ENCODE measurements at places on chromosomes 12 and 14.
A peak's percentile ranks its signal among the peaks of the same experiment; 100 is the strongest.

DNA sequence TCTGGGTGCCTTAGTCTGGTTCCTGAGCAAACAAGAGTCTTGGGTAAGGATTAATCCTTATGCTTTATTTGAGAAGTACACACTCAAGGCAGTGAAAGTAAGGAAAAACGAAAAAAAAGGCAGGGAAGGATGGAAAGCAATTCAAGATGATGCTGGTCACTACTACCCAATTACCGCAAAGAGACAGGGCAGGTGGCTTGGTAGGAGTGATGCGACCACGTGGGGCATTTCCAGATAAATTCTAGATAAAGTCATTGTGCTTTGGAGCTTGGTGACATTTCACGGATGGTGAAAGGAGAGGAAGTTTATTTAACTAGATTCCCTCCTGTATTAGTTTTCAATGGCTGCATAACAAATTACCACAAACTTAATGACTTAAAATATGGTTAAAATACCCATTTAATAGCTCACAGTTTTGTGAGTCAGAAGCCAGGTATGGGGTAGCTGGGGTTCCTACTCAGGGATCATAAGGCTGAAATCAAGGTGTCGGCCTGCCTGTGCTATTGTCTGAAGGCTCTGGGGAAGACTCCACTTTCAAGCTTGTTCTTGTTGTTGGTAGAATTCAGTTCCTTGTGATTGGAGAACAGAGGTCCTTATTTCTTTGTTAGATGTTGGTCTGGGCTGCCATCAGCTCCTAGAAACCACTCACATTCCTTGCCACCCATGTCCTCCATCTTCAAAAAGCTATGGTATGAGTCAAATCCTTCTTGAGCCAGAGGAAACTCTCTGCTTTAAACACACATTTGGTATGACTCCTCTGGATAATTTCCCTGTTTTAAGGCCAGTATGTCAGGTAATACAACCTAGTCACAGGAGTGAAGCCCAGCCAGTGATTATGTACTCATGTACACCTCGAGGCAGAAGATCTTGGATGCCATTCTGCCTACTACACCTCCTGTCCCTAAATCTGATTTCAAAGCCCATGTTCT, 5.6 kb upstream of the HMGA2 start:
- no peak for DNase-seq

- DNase-seq, result peak; percentile 89
These were observed 11.0 kb upstream of the FBXL14 start for GRCh38 chr12:1605129-1606020.

- DNase-seq, result no peak
These were observed 44.7 kb downstream of the TCHP start for GRCh38 chr12:109944561-109945359.

DNA sequence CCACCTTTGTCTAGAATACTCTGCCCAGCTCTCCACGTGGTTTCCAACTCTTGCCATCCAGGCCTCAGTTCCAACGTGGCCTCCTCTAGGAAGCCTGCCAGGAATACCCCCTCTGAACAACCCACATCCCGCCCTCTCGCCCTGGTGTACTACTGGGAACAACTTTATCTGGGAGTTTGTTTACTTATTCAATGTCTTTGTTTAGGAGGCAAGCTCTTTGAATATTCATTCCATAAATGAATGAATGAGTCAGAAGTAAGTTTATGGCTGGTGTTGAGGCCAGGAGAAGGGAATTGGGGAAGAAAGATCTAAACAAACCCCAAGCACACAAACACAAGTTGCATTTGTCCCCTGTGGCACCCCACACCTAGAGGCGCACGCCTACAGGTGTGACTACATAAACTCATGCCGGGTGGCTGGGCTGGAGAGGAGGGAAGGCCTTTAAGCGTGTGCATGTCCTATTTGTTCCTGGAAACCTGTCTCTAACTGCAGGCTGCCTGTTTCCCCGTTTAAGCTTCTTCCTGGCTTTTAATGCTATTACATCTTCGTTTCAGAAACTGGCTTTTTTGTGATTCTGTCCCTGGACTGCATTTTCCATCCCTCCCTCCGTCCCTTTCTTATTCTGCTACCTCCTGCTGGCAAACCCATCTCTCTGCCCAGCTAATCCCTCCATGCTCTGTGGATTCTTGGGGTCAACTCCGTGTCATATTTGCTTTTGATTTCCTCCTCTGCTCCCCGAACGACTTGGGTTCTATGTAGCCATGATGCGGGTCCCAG, 57.9 kb downstream of the FZD10 start:
- no peak for DNase-seq

DNA sequence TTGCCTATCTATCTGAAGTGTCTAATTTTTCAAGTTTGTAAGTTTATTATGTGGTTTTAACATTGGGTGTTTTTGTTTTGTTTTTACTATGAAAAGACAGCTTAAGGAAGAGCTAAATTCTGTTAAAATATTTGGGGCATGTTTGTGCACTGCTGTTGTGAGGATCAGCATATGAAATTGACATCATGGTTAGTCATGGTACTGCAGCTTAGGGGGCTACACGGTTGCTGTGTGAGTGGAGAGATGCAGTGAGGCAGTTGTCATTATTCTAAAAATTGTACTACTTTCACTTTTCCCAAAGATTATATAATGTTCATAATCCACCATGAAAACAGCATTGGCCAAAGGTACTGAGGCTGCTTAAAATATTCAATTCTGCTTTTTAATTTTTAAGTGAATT, 49.0 kb downstream of the ZC3H14 start:
- no peak for DNase-seq

- no peak for DNase-seq
These were observed 46.6 kb upstream of the LTBP2 start for GRCh38 chr14:74658535-74659131.

GRCh38 chr12:49902399-49903350, 1.0 kb downstream of the FAIM2 start:
- no peak for DNase-seq

DNA sequence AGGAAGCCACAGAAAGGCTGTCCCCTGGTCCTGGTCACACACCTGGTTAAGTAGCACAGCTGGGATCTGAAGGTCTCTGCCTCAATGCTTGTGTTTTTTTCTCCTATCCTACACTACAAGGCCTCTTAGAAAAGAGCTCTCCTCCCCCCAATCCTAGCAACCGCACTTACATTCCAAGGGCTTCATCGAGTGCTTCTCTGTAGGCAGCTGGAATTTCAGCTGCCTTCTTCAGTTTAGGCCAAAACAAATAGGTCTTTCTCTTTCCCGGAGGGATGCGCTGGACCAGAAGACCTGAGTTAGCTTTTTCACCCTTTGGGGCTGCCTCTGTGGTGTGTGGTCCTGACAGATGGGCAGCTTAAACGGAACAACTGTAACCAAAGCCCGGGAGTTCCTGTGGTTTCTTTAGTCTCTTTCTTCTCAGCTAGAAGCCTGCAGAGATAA, 109.7 kb downstream of the GPATCH2L start:
- DNase-seq, result no peak

GRCh38 chr12:5827591-5827990, 117.5 kb downstream of the ANO2 start:
- DNase-seq, result no peak

- no peak for DNase-seq
These were observed 6.5 kb upstream of the CDK2AP1 start for GRCh38 chr12:123278101-123278627.

DNA sequence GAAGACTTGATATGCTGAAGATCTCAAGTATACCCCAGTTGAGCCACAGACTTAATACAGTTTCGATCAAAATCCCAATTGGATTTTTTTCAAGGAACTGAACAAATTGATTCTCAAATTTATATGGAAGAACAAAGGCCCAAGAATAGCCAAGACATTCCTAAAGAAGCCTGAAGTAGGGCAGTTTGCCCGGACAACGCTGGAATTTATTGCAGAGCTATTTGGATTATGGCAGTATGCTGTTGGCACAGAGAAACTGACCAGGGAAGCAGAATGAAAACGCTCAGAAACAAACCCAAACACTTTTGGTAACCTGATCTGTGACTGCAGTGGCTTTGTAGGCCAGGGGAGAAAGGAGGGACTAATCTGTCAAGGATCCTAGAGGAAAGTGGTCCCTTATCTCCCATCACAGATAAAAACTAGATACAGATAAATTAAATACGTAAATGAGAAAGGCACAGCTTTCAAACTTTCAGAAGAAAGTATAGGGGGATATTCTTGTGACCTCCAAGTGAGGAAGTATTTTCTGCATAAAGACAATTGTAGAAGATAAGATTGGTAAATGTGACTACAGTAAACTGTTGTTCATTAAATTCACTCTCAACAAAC, 35.9 kb upstream of the GSC start:
- no peak for DNase-seq

- DNase-seq, result no peak
These were observed 36.0 kb downstream of the SLC8A3 start for GRCh38 chr14:70152704-70153103.

DNA sequence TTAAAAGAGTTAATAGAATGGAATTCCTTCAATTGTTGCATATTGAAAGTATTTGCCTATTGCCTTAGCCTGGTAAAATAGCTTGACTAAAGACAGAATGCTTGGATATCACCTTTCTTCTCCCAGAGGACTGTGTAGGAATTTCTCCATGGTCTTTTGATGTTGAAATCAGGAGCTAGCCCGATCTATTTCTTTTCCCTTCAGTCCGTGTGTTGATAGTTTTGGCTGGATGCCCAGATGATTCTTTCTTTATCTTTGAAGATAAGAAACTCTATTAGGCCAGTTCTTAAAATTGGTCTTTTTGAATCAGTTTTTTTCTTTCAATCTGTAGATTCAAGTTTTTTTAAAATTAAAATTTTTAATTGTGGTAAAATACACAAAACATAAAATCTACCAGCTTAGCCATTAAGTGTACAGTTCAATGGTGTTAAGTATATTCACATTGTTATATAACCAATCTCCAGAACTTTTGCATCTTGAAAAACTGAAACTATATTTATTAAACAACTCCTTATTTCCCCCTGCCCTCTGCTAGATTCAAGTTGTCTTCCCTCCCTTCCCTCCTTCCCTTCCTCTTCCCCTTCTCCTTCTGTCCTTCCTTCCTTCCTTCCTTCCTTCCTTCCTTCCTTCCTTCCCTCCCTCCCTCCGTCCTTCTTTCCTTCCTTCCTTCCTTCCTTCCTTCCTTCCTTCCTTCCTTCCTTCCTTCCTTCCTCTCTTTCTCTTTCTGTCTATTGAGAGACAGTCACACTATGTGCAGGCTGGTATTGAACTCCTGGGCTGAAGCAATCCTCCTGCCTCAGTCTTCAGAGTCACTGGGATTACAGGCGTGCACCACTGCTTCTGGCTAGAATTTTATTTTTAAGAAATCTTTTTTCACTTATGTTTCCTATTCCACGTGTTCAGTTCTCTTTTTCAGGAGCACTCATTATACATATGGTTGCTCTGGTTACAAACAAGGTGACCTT, 10.1 kb downstream of the LACRT start:
- no peak for DNase-seq

- DNase-seq, result no peak
These were observed 719.1 kb downstream of the C12orf50 start for GRCh38 chr12:87310126-87310525.

DNA sequence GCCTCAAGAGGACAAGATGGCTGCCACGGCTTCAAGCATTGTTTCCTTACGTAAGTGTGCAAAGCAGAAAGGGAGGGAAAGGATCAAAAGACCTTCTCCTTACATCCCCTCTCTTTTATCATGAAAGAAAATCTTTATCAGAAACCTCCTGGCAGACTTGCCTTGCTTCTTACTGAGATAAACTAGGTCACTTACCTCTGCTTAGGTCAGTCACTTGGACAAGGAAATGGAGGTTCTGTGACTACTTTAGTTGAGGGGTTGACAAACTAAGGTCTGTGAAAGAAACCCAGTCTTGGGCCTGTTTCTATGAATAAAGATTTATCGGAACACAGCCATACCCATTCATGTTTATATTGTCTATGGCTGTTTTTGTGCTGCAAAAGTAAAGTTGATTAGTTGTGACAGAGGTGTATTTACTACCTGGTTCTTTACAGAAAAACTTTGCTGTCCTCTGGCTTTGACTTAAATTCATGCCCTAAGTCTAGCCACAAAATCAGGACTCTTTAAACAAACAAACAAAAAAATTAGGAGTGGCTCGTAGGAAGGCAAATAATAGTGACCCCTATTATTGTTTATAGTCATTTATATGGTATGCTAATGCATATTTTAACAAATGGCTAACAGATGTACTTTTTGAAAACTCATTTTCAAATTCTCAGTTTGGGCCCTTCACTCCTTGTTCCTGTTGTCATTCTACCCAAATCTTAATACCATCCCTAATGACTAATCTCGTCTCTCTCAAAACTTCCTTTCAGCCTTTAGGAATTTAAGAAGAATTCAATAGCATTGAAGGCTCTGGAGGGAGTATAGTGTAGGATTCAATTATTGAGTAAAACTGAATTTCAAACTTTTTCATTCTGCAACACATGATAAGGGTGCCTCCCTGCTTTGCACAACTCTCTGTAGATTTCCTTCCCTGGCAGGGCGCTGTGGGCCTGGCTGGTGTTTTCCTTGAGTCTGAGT, 42.0 kb upstream of the ATP2B1 start:
- no peak for DNase-seq

DNA sequence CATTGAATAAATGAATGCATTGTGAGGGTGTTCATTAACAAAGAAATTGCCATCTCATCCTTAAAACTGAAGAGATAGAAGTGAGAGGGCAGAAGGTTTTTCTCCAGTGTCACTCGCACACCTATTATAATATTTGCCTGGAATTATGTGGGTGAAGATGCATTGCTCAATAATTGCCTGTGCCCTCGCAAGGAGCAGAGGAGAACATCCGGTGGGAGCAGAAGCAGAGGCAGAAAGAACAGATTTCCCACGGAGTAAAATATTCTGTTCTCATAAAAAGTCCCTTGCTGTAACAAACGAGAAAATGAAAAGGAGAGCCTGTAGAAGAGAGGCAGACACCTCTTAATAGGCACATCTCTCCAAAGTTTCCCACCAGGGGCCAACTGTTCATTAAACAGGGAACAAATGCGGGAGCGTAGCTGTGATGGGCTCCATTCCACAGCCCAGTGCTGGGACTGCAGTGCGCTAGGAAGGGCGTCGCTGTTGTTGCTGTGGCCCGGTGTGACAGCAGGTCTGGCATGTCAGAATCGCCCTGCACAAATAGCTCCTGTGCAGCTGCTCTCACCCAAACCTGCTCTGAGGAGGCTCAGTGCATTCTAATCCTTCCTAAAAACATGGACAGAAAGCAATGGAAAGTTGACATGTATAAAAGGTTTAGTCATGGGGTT, 359.8 kb downstream of the APAF1 start:
- DNase-seq, result no peak

All from Caco-2 (cell line).